ENCODE measurements at places on chromosomes 3 and 15. TPM values are rescaled to one million over a fixed set of nuclear protein-coding genes. Genes with fewer than 3 reads are reported as not detected.
A peak's percentile ranks its signal among the peaks of the same experiment; 100 is the strongest.

DNA sequence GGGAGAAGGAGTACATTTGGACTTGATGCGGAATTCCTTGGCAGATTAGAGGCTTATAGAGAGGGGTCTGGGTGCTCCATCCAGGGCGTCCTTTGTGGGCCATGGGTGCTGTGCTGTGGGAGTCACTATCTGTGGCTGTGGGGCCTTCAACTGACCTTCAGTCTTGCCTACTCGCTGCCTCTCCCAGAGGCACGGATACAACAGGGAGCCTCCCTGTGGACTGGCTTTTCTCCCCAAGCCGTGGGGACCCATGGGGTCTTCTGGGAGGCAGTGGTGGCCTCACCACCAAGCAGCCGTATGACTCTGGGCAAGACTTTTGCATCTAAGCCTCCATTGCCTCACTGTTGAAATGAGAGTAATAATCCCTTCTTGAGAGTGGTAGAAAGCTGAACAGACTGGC is 83.9 kb downstream of the PDCD6IP start:
- DNase-seq, result no peak

- no peak for DNase-seq
Measured at GRCh38 chr3:189967254-189967865, 153.3 kb downstream of the P3H2 start.

DNA sequence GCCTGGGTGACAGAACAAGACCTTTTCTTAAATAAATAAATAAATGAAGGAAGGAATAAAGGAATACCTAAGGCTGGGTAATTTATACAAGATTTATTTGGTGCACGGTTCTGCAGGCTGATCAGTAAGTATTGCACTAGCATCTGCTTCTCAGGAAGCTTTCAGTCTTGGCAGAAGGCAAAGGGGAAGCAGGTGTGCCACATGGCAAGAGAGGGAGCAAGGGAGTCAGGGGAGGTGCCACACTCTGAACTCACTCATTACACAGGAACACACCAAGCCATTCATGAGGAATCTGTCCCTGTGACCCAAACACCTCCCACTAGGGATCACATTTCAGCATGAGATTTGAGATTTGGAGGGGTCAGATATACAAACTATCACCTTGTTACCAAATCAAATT is 56.4 kb downstream of the PRKCI start:
- no peak for DNase-seq

DNA sequence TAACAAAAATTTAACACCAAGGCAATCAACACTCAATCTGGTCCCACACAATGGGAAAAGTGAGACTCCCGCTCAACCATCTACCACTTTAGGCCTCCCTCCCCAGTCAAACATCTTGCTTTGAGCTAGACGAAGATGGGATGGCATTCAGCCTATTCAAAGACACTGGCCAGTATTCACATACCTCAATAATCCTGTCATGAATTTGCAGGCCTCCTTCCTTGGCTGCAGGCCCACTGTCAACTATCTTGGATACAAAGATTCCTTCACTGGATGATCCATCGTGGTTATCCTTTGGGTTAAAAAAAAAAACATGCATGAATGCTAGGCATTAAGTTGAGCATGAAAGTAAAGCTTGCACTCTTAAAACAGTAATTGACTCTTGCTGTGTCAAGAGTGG is 22.6 kb downstream of the PDZRN3 start:
- no peak for DNase-seq

DNA sequence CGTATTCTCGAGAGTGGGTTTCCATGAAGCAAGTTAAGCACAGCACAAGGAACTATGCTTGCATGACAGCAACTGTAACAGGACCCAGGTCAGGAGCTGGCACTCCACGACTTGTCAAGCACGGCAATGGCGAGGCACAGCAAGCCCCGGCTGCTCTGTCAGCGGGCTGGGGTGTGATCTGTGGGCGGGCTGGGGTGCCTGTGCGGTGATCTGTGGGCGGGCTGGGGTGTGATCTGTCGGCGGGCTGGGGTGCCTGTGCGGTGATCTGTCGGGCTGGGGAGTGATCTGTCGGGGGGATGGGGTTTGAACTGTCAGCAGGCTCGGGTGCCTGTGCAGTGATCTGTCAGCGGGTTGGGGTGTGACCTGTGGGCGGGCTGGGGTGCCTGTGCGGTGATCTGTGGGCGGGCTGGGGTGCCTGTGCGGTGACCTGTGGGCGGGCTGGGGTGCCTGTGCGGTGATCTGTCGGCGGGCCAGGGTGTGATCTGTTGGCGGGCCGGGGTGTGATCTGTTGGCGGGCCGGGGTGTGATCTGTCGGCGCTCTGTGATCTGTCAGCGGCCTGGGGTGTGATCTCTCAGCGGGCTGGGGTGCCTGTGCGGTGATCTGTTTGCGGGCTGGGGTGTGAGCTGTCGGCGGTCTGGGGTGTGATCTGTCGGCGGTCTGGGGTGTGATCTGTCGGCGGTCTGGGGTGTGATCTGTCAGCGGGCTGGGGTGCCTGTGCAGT is 205.7 kb downstream of the XXYLT1 start:
- DNase-seq, result peak; percentile 78

DNA sequence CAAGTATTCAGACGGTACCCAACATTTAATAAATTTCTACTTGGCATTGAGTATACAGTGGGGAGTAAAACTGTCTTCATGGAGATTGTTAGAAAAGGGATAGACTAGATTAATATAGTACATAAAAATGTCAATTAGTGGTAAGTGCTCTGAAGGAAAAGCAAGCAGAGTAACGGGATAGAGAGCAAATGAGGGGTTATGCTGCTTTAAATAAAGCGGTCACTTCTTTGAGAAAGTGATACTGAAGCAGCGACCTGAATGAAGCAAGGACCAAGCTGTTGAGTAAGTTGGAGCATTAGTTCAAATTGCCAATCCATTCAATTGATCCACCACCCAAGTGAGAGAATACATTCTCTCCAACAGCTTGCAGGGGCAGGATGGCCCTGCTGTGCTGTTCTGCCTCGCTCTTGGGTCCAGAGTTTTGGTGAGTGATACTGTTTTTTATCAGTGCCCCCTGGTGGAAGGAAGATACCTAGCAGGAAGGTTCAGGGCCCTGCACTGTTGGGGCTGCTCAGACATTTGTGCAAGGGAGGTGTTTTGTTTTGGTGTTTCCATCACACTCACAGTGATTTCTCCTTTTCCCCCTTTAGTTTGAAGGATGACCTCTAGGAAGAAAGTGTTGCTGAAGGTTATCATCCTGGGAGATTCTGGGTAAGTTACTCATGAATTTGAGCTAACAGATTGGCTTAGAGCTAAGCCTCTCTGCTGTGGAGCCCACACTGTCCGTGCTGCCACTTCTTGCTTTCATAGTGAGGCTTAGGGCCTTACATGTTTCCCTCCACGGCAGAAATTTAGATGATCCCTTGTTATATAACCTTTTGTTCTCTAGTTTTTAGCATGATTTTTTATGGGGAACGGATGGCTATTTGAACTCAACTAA is 69.0 kb downstream of the RAB7A start:
- DNase-seq, result no peak

DNA sequence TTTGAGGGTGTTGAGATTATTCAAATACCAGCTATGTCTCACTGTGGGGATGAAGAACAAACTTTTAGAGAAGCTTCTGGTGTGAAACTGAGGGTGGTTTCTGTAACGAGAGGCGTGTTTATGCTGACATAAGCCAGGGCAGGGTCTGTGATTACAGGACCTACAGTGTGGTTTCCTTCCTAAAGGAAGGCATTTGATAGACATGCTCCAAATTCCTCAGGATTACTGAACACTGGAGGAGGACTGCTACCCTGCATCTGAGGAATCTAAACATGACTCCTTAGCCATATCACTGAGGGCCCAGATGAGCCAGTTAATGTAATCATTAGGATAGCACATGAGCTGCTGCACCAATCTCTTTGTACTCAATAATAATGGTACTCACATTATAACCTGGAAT is 328.4 kb upstream of the UMPS start:
- DNase-seq, result no peak

DNA sequence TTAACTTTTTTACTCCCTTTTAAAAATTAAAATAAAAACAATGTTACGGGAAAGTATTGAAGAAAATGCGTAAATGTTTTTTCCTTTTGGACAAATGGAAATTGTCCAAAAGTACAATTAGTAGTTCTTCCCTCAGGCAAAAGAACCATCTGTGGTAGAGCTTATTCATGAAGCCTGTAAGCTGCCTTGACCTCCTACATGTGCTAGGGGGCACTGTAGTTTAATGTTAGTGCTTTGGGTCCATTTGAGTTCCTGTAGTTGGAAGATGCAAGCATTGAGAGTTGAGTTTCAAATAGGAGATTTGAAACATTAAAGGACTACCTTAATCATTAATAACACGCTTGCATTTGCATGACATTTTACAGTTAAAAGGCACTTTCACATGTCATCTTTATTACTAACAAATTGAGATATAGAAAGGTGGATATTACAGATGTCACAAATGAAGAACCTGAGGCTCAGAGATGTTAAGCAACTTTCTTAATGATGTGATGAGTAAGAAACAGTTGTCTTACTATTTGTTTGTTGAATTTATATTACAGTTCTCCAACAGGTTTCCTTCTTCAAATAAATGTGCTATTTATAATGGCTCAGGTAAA is 1.8 kb upstream of the ZNF385D start:
- DNase-seq, result no peak

Gene LIPH
- 0.19 TPM for total RNA-seq

Gene XYLB
- 6.3 TPM for total RNA-seq

Gene TF
- 2.8 TPM for total RNA-seq

DNA sequence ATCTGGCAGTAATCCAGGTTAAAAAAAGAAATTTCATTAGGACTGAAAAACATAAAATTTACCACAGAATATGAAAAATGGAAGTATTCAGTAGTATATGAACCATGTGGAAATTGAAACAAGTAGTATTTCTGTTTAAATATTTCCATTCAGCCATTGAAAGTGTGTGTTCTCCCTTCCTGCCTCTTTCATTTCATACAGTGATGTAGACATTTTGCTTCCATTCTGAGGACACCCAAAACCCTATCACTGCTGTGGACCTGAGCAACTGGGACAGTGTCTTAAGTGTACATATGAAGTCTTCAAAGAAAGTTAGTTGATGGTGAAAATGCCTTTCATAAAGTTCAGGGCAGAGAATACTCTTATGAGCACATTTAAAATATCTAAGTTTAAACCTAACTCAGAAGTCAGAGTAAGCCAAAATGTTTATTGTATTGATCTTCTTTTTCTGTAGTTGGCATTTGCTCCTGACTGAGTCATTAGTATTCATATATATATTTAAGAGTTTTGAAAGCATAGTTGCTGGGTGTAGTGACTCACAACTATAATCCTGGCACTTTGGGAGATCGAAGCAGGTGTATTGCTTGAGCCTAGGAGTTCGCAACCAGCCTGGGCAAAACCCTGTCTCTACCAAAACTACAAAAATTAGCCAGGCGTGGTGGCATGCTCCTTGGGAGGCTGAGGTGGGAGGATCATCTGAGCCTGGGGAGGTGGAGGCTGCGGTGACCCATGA is 198.8 kb downstream of the KLHL25 start:
- no peak for DNase-seq

- DNase-seq, result no peak
Measured at GRCh38 chr3:73213896-73214295, 152.4 kb downstream of the EBLN2 start.
